A549 treated with CpdA at 1 μM for 4 hours (cell line): ENCODE measurements at places on chromosomes 2 and 18. TPM values are rescaled to one million over a fixed set of nuclear protein-coding genes. Genes with fewer than 3 reads are reported as not detected.

The MBD5 gene
- total RNA-seq: 3.6 to 8.7 TPM (median 5.9 TPM) in 5 replicates

The EML6 gene
- 1.0 to 2.4 TPM (median 1.2 TPM) in 5 replicates for total RNA-seq

The SLC40A1 gene
- total RNA-seq: 3.4 to 4.5 TPM (median 3.7 TPM) in 5 replicates

The CDH19 gene
- 0.98 to 2.3 TPM (median 1.5 TPM) in 5 replicates for total RNA-seq

The MYO5B gene
- 12.3 to 14.5 TPM (median 12.7 TPM) in 5 replicates for total RNA-seq
